ENCODE measurements at places on chromosomes 16 and 17.

GRCh38 chr16:28839004-28839639, 7.0 kb downstream of the TUFM start:
- no peak for DNase-seq

DNA sequence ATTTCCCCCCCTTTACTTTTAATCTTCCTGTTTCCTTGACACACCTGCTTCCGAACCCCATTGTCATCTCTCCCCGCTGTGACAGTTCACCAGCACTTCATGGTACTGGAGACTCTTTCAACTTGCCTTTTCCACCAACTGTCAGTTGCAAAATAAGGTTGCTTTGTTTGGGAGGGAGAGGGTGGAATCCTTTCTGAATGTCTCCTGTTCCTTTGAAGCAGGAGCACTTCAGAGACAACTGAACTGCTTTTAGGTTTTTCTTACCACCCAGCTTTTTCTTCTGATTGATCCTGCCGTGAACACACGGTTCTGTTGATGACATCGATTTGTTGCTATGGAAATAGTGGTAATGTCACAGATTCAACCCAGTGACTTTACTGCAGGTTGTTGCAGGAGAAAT, 42.0 kb downstream of the RPA1 start:
- DNase-seq, result no peak

- DNase-seq, result no peak
These were observed 16.4 kb downstream of the TMEM238L start for GRCh38 chr17:10787306-10788045.

- no peak for DNase-seq
These were observed 28.3 kb downstream of the PLCD3 start for GRCh38 chr17:45104029-45104428.

- DNase-seq, result no peak
These were observed 684 bp upstream of the APPBP2 start for GRCh38 chr17:60526726-60527125.

DNA sequence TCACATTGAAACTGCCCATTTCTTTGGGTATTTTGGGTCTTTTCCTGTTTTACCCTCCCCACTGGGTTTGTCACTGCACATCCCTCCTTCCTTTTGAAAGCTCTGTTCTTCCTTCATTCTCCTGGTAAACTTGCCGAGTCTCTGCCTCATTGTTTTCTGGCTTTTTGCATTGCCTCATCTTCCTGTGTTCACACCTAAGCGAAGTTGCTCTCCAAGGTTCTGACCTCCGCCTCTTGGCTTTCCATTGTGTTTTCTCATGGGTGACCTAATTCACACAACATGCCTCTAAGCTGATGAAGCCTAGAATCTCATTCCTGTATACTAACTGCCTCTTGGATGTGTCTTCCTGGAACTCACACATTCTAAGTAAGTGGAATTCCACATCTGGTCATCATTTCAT, 1096.1 kb upstream of the EEF2KMT start:
- no peak for DNase-seq

GRCh38 chr17:3978421-3979289, 14.4 kb upstream of the ATP2A3 start:
- no peak for DNase-seq

- no peak for DNase-seq
These were observed 154.5 kb downstream of the PARN start for GRCh38 chr16:14475370-14476139.

DNA sequence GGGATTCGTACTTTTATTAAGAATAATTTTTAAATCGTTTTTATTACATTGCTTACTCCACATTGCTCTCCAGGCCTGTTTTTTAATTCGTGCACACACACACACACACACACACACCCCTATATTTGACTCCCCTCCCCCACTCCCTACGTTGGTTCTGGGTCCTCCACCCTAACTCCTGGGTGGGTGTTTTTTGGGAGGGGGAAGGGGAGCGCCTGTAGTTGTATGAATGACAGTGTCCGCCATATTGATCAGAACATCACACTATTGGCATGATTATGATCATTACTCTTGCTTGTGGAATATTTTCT, 1.3 kb downstream of the GNAO1 start:
- no peak for DNase-seq

DNA sequence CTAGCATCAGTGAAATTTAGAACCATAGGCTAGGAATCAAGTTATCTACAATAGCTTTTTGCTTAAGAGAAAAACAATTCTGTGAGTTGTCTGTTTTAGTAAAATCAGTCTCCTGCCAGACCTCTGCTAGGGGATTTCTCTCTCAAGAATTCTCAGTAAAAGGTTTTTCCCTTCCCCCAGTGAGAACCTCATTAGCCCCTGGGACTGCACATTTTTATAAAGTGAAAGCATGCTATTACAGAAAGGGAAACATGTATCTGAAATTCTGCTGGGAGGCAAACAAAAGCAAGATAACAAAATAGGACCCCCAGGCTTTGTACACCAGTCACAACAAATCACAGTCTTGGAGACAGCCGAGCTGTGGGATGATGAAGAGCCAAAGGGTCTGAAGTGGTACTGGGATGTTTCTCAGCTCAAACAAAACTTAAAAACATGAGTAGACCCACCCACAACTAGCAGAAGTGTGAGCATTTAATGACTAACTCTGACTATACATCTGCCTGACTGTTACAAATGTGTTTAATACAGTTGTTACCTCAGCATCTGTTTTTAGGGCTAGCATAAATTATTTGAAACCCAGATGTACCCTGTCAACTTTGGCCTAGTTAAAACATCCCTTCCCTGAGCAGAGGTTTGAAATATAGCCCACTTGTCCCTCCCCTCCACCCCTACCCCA, 20.0 kb upstream of the GLG1 start:
- DNase-seq, result no peak

- no peak for DNase-seq
These were observed 11.9 kb downstream of the TOX3 start for GRCh38 chr16:52535076-52535475.

- no peak for DNase-seq
These were observed 8.6 kb upstream of the SLC7A6 start for GRCh38 chr16:68255712-68256111.

GRCh38 chr16:66720766-66721165, 24.2 kb upstream of the CMTM4 start:
- DNase-seq, result no peak

- no peak for DNase-seq
These were observed 11.4 kb downstream of the SLC7A6 start for GRCh38 chr16:68275611-68276191.

- DNase-seq, result no peak
These were observed 3.0 kb downstream of the SECTM1 start for GRCh38 chr17:82330322-82331239.

GRCh38 chr17:7413346-7413985, 5.8 kb downstream of the NLGN2 start:
- DNase-seq, result no peak

DNA sequence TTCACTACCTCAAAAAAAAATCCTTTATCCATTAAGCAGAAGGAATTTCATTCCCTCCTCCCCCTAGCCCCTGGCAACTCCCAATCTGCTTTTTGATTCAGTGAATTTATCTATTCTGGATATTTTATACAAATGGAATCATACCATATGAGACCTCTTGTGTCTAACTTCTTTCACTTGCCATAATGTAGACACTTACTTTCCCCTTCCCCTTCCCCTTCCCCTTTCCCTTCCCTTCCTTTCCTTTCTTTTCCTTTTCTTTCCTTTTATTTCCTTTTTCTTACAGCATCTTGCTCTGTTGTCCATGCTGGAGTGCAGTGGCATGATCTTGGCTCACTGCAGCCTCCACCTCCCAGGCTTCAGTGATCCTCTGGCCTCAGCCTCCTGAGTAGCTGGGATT, 50.5 kb downstream of the PSMD12 start:
- DNase-seq, result no peak

- no peak for DNase-seq
These were observed 20.1 kb downstream of the UBE2O start for GRCh38 chr17:76432712-76433336.

GRCh38 chr16:57284209-57284951, at the start of gene PLLP:
TSS of gene PLLP (minus strand) at chr16:57284672. CDS start at chr16:57284540, 132 bp downstream.
- no peak for DNase-seq

GRCh38 chr16:15996432-15997109, 47.2 kb downstream of the ABCC1 start:
- no peak for DNase-seq

GRCh38 chr16:81739503-81739902, 39.6 kb upstream of the PLCG2 start:
- DNase-seq, result no peak

GRCh38 chr16:5010576-5011329, 23.0 kb downstream of the NAGPA start:
- no peak for DNase-seq

DNA sequence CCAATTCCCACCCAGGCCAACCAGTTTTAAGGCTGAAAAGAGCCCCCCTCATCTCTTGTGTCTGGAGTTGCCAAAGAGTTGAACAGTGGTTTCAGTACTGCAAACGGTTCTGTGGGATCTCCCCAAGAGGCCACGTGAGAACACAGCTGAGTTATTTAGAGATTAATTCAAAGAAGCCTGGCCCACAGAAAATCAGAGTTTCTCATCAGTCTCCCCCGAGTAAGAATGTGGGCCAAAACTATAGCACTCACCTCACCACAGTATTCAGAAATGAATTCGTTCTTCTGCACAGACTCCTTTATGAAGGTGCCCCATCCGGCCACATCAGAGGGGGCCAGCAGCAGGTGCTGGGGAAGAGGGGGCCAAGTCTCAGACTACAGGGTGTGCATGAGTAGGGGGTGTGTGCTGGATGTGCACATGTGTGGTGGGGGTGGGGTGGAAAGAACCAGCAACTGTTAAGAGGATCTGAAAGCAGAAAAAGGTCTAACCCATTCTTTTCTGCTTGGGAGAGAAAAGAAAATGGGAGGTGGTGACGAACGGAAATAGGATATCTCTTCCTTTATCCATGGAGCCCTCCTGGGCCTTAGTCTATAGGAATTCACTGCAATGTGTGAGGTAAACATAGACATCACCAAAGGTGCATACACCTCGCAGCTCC, 22.6 kb downstream of the CNTNAP1 start:
- no peak for DNase-seq

- DNase-seq, result no peak
These were observed 19.3 kb downstream of the ZNF750 start for GRCh38 chr17:82820278-82821251.

- DNase-seq, result no peak
These were observed 712 bp upstream of the SPECC1 start for GRCh38 chr17:20008242-20009051.

GRCh38 chr17:39082482-39082881, 69.0 kb downstream of the PLXDC1 start:
- no peak for DNase-seq

DNA sequence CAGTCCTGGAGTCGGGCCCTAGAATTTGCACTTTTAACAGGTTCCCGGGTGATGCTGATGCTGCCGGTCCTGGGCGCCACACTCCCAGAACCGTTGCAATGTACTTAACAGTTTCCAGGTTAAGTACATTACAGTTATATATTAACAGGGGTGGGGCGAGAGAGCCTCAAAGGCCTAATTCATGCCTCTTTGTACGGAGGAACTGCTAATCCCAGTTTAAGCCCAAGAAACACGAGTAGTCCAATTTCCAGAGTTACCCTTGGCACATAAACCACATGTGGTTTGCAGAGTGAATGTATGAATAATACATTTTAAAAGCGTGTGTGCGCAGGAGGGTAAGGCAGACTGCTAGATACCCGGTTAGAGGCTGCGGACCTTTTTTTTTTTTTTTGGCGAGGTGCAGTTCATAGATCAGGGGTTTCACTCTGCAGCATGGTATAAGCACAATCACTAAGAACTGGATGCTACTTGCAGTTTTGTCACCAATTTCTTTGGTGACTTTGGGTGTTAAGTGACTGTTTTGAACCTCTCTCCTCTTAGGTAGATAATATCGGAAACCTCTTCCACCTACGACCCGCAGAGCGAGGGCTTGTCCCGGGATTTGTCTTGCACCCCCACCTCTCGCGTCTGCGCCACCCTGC, 713 bp downstream of the COX11 start:
- DNase-seq, result no peak

DNA sequence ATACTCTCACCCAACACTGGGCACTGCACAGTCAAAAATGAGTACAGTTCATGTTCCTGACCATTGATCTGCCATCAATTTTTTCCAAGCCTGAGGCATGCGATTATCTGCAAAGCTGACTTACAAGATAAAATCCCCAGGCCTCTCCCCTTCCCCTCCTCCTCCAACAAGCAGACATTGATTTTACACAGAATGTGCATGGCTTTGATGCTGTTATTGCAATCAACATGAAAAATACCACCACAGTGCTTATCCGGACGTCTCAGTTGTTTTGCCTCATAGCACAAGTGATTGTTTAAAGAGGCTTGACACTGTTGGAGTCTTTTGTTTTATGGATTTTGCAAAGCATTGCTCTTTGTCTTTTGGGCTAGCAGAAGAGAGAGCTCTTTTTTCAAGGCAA, 163.8 kb downstream of the TOX3 start:
- DNase-seq, result no peak

DNA sequence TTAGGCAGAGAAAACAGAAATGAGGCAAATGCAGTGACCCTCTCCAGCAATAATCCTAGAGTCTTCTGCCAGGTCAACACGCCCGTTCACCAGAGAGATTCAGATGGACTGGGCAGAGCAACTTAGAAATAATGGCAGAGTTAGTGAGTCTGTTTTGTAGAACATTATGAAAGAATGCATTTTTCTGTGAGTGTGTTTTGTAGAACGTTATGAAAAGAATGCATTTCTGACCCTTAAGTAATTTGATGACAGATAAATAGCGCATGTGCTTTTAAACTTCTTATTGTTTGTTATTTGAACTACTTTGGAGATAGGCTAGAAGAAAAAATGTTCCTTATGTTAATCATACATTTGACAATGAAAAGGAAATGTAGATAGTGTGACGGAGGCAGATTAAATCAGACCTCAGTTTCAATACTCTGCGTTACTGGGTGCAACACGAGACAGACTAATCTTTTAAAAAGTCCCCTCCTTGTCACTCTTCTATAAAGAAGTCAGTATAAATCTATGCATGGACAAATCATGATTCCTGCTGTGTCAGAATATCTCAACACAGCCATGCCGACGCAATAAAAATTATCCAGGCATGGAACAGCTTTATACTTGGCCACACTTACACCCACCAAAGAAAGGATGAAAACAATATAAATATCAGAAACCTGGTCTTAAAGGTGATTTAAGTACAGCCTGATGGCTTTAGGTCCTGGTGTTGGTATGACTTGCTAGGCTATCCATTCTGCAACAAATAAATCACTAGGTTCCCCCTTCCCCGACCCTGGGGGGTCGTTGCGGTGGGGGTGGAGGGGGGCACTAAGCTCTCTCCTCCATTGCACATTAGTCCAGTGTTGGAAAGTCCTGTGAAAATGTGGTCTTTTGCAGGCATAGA, 47.8 kb downstream of the MARCHF10 start:
- no peak for DNase-seq

DNA sequence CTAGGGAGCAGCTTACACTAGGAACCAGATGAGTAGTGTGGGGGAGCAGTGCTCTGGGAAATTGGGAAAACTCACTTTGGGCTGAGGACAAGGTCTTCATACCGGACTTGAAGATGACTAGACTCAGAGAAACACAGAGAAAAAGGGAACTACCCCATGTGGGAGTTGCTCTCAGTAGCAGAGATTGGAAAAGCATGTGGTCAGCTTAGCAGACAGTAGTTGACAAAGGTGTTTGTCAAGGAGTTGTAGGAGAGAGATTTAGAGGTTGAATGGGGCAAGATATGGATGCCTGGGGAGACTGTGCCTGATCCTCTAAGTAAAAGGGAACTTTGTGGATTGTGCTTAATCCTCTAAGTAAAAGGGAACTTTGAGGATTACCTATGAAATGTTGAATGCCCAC, 194.5 kb upstream of the COX10 start:
- no peak for DNase-seq

- DNase-seq, result peak; percentile 38
These were observed 14.7 kb upstream of the KLHDC4 start for GRCh38 chr16:87780385-87780989.

GRCh38 chr17:37698132-37698910, 46.5 kb downstream of the HNF1B start:
- no peak for DNase-seq

Data from GM18507 (cell line).